ENCODE measurements at places on chromosomes 1 and 21.

DNA sequence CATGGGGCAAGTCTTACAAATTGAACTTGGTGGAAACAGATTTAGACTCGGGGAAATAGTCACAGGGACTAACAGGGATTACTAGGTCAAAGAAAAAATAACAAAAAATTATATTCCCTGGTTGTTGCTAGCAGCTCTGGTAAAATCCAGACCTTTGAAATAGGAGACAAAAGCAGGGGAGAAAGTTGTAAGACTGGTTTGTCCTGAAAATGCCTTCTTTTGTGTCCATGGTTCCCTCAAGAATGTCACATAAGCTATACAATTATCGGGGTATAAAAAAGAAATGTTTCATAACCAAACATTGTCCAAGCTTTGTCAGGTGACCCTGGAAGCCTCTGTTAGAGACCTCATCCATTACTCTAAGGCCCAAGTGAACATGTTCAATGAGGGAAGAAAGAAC is 33.1 kb downstream of the KIAA0319L start:
- DNase-seq: peak; percentile 37

DNA sequence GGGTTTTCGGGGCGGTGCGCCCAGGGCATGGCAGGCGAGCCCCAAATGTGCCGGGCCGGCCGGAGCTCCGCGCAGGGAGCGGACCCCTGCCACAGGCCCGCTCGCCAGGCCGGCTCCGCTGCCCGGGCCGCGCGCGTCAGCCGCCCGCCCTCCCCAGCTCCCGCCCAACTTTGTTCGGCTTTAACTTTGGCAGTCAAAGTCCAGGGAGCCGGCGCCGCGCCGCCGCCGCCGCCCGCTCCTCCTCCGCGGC is 488 bp downstream of the SLC35D1 start:
- no peak for DNase-seq

GRCh38 chr1:203638103-203638475 is 11.5 kb downstream of the ATP2B4 start:
- no peak for DNase-seq

GRCh38 chr1:30312226-30312625 is 411.2 kb downstream of the MATN1 start:
- no peak for DNase-seq

DNA sequence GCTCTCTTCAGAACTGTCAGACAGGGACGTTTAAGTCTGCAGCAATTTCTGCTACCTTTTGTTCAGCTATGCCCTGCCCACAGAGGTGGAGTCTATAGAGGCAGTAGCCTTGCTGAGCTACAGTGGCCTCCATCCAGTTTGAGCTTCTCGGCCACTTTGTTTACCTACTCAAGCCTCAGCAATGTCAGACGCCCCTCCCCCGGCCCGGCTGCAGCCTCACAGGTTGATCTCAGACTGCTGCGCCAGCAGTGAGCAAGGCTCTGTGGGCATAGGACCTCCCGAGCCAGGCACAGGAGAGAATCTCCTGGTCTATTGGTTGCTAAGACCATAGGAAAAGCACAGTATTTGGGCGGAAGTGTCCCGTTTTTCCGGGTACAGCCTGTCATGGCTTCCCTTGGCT is 89.9 kb upstream of the PDC start:
- no peak for DNase-seq

GRCh38 chr1:47175227-47175934 is 14.5 kb downstream of the PDZK1IP1 start:
- peak; percentile 61 for DNase-seq

DNA sequence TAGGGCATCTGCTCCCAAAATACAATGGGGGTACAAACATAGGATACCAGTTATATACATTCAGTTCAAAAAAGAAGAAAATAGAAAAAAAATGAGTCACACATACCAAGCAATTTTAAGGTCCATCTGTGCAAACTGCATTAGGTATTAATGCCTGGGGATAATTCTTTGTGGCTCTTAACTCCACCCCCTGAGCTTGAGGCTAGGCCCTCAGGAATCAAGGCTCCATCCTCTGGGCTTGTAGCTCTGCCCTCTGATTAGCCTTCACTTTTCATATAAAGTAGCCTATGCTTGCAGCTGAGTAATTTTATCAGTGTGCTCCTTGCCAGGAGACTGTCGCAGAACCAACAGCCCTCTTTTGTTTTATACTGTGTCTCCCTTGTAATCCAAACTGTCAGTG is 69.9 kb upstream of the BACE2 start:
- no peak for DNase-seq

DNA sequence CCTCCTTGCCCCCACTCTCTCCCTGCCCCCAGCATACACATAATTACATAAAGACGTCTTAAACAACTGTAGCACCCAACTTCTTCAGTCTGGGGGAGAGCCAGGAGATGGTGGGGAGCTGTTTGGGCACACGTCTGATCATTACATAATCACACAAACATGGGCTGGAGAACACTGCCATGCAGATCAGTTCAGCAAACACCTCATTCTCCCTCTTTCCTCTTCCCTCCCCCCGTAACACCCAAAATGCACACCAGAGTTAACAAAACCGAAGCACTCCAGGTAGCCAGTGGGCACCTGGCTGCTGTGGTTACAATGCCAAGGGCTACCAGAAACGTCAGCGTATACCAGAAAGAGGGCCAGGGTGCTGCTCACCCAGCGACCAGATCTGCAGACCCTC is 1.6 kb downstream of the HIVEP3 start:
- DNase-seq: no peak

GRCh38 chr1:191043066-191043465 is 565.4 kb upstream of the BRINP3 start:
- DNase-seq: no peak

DNA sequence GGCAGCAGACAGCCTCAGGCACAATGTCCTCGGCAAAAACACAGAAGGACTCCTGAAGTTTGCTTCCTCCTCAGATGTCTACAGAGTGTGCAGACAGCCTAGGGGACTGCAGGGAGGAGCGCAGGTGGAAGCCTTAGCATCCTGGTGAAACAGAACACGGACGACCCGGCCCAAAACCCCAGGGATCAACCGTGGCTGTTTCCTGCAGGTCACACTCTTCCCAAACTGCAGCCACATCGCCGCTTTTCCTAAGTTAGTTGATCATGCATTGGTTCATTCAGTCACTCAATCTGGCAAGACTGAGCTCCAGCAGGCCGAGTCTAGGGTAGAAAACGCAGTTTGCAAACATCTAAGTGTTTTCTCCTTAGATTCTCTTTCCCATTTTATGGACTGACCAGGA is 33.4 kb downstream of the FHAD1 start:
- DNase-seq: no peak

DNA sequence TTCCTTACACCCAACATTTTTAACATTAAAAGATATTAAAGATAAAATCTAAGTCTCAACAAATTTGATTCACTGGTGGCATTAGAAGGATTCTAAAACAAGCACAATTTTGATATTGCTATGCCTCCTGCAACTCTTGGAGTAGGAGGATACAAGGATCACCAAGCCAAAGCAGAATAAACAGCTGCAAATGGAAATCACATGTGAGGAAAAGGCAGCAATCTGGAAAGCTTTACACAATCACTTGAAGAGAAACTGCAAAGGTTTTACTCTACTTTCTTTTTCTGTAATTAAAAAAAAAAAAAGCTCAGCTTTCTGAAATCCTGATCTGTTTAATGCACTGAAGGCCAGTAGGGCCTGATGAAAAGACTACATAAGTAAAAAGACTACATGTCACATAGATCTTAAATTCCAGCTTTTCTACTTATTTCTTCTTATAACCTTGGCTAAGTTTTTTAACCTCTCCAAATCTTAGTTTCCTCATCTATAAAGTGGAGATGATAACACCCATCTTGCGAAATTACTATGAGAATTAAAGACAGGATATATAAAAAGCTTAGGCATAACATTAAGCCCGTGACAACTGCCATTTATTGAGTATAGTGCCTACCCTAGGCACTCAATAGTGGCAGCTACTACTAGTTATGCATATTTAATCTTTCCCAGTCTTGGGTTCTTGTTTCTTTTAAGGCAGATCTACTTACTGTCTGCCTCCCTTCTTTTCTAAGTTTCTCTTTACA is 73.5 kb downstream of the EPS15 start:
- DNase-seq: peak; percentile 57

GRCh38 chr1:89125913-89126580 is at the start of gene GBP2:
Gene GBP2 (minus strand): TSS chr1:89126114. CDS start chr1:89121966, 4,148 bp downstream.
- DNase-seq: peak; percentile 84

DNA sequence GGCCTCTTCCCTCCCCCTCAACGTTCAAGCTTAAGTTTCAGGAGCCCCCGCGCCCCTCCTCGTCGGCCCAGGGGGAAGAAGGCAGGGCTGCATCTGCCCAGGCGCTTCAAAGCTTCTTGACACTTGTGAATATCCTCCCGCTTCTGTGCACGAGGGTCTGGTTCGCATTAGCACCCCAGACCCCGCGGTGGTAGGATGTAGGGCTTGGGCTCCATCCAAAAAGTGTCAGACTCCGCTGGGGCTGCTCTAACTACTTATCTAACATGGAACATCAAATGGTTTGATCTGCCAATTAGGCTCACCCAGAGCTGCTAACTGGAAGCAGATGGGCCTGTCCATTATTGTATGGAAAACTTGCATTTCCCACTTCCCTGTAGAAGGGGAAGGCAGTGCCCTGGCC is 28.9 kb downstream of the TAS1R2 start:
- DNase-seq: no peak

Data from umbilical cord (tissue), 2 donors.